Mucosa of descending colon (tissue), 3 donors: ENCODE measurements at places on chromosomes 2 and 18.
A peak's percentile ranks its signal among the peaks of the same experiment; 100 is the strongest.

DNA sequence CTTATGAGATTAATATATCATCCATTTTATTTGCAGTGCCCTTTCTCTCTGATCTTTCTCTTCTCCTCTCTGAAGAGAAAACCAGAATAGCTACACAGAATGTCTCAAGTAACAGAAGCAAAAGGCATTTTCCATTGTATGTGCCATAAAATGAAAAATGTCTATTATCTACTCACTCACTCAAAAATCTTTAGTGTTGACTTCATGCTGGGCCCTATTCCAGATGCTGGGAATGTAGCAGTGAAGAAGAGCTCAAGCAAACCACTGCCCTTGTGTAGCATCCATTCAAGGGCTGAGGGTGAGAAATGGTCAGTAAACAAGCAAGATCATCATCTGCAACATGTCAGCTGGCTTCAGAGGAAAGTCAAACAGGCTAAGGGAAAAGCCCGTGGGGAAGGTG, 427.7 kb downstream of the METTL4 start:
- no peak for DNase-seq

- DNase-seq = no peak
Observed at GRCh38 chr18:35507192-35507591, 9.4 kb upstream of the INO80C start.

- DNase-seq = no peak
Observed at GRCh38 chr18:58691256-58691655, 20.0 kb downstream of the MALT1 start.

DNA sequence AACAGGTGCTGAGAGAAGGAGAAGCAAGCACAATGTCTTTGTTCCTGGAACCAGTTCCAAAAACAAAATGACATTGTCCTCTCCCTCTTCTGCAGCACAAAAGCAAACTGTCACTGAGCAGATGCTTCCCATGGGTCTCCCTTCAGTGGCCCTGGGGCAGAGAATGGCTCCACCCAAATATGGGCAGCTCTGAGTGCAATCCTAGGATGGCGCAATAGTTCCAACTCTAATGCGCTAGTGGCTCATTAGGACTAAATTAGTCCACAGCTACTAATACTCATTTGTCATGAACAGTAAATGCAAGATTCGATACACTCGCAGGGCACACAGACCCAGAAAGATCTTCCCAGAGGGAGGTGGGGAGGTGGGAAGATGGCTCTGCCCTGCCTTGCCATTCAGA, 205.2 kb upstream of the CHAC2 start:
- no peak for DNase-seq

DNA sequence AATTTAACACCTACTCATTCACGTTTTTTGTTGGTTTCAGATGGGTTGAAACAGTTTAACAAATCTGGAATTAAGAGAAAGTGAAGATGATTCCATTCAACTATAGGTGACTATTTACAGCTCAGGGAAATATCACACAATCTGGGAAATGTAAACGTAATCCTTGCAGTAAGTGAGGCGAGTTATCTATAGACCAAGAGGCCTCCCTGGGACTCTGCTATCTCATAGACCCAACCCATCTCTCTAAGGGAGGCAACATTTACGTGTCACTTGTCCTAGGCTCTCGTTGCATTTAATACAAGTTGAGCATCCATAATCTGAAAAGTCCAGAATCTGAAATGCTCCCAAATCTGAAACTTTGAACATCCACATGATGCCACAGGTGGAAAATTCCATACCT, 2.0 kb upstream of the MOB4 start:
- no peak for DNase-seq

DNA sequence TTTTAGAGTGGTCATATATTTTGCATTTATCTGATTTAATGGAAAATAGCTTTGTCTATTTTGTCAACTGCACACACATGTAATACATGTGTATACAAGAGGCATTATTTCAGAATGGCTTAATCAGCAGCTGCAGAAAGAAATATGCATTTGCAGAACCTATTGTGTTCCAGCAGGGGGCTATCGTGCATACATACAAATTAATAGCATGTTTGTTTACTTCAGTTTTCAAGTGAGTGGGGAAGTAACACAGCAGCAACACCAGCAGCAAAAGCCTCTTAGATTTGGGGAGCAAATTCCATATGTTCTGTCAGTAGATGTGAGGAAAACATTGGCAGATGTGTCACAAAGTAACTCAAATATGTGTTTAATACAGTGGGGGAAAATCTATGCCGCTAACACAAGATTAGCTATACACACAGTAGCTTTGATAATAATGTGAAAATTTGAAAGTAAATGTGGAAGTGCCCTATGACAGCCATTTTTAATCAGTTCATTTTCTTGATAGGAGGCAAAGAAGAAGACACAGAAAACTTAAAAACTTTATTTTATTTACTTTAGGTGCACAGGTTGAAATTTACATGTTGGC, 218.1 kb downstream of the WDR7 start:
- no peak for DNase-seq

DNA sequence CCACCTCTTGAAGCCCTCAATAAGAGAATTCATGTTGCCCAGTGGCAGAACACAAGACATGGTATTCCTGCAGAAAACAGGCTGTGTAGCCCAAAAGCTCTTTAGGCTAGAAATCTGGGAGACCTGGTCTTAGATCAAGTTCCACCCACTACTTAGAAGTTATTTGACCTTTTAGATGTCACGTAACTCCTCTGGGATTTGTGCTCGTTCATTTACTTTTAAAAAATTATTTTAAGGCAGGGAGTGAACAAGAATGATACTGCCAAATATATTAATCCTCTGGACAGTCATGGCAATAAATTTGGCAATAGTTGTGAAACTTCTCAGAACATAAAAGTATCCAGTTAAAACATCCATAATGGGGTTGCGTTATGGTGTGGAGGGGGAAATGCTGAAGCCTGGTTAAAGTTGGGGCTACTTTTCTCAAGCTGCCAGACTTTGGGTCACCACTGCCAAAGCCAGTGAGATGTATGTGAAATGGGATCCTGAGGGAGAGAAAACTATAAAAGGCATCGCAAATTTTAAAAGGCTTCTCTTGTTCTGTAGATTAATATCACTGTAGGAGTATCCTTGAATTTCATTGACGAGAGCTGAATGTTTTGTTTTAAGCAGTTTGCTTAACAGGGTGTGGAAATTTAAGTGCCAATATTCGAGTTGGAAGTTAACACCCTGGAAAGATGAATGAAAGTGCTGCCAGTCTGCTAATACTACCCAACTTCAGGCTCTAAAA, 15.8 kb downstream of the DAPL1 start:
- no peak for DNase-seq

GRCh38 chr2:105378921-105379383, 19.9 kb downstream of the FHL2 start:
- DNase-seq = no peak

DNA sequence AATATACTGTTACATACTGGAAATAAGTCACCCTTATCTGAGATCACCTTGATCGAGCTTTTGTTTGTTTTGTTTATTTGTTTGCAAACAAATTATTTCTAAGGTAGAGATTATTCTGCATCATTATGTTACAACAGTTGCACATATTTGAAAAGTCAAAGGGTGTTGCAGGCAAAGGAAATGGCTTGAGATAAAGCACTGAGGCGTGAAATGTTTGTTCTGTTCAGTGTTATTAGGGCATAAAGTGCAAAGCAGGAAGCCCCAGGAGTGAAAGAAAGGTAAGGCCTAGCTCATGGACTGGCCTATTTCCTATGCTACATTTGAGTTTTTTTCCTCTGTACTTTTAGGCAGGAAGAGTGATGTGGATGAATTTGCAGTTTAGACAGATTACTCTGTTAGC, 1815.6 kb upstream of the LRRTM1 start:
- DNase-seq = no peak

DNA sequence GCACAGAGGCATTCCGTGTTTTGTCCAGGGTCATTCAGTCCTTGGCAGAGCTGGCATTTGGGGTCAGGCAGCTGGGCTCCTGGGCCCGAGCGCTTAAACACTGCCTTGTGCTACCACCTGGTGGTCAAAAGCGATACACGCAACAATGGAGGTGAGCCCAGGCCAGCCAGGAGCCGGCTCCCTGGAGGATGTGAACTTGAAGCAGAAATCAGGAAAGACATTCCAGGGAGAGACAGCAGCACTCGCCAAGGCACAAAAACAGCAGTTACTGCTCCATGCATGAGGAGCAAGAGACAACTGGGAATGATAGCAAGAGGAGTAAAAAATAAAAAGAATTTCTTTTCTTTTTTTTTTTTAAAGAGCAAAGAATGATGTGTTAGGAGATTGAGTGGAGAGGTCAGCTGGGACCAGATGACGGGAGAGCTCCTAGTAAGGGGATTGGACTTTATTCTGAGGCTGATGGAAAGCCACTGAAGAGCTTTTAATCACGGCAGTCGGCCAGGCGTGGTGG, 20.7 kb downstream of the SCYGR8 start:
- DNase-seq = peak; percentile 84

- DNase-seq = no peak
Observed at GRCh38 chr2:43057026-43057741, 169.2 kb downstream of the ZFP36L2 start.

GRCh38 chr18:75937306-75937705, 509.8 kb upstream of the SMIM21 start:
- DNase-seq = no peak

DNA sequence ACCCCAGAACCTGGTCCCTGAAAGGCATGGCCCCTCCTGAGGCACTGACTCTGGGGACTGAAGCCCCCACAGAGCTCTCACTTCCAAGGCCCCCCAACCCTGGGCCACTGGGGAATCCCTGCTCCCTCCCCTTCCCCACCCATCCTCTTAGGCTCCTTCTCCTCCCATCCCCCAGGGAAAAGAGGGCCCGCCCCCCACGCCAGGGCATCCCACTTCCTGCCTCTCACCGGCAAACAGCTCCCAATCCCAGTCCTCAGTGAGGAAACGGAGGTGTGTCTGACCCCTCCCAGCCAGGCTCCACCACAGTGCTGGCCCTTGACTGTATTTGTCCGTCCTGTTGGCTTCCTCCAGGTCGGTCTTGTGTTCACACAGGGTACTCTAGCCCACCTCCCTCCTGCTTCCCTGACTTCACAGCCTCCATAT, 35.0 kb upstream of the PTMA start:
- DNase-seq = peak; percentile 92

DNA sequence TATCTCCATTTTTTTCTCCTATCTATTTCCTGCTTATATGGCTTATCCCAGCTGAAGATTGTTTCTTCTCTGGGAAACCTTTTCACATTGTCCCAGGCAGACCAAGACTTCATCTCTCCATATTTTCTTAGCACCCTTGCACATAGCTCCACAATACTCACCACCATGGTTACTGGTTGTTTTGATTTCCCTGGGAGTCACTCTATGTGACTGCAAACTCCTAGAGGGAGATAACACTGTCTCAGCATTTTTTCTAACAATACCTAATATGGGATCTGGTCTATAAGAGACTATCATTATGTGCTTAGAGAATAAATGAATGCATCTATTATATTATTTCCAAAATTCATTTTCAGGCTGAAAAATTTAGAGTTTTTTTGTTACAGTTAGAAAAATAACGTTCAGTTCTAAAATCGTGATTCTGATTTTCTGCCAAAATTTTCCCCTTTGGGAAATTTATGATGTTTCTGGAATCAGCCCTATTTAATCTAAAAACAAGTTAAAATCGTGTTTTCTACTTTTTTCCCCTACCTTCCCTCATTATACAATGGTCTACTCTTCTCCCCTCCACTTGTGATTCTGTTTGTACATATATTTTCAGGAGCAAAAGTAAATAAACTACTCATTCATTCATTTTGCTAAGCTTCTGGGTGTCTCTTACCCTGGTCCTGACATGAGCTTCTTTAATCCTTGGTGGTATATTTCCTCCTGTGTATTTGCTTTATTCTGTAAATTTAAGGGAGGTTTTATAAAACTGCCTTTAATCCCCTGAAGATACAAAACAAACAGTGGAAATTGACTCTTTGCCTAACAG, 95.4 kb downstream of the HNMT start:
- DNase-seq = no peak

DNA sequence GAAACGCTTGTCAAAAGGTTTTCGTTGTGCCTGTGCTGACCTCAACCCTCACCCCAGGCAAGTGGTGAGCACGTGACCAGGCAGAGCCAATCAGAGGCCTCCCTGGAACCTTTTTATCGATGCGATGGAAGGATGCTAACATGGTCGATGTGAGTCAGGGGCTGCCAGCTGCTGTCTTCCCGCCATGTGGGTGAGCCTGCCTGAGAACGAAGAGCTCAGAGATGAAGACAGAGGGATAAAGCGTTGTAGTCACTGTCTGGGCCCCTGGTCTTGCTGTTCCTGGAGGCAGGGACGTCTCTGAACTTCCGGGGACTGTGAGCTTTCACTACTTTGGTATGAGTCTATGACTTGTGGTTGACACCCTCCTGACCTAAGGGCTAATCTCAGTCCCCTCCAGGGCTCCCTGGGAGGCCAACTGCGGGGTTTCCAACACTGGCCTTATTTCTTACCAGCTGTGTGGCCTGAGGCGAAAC, 18.6 kb downstream of the DNMT3A start:
- no peak for DNase-seq

- DNase-seq = no peak
Observed at GRCh38 chr2:214989187-214989586, 149.2 kb downstream of the ABCA12 start.

DNA sequence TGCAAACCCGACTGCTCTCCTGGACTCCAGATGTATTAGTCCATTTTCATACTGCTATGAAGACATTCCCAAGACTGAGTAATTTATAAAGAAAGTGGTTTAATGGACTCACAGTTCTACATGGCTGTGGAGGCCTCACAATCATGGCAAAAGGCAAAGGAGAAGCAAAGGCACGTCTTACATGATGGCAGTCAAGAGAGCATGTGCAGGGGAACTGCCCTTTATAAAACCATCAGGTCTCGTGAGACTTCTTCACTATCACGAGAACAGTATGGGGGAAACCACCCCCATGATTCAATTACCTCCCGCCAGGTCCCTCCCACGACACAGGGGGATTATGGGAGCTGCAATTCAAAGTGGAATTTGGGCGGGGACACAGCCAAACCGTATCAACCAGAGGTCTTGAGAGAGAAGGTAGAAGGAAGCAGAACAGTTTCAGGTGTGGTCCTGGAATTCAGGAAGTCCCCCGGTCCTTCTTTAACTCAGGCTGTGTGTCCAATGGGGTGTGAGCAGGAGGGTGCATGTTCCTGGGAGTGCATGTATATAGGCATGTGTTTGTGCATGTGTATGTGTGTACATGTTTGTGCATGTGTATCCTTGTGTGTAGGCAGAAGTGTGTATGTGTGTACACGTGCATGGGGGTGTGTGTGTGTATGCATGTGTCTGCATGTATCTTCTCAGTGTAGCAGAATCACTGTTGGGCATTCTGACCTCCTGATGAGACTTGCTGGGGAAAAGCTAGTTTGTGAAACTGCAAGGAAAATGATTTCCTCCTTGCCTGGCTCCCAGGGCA, 46.2 kb downstream of the GREB1 start:
- DNase-seq = no peak
